ENCODE measurements at places on chromosomes 6 and 20.

DNA sequence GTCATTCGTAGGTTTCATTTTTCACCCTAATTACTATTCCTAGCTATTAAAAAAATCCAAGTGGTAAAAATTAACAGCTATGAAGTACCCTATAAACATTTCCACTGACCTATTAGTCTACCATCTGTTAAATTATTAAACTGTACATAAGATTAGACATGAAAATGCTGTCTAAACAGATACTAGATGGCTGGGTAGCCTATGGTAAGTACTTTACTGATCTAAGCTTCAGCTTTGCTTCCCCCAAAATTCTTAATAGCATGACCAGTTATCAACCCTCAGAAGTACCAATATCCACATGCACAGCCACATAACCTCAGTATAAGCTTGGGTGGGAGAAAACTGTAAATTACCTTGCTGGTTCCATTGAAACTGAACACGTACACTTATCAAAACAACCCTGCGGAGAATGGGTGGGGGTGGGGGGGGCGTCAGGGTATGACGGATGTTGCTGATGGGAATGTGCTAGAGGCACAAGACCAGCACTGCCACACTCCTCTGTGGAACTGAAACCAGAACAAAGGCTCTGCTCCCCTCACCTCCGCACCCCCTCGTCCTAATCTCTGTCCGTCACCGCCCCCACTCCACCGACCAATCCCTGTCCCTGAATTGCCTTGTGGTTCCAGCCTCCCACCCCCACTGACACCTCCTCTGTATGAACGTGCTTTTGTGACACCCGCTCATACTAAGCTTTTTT lies 45.3 kb downstream of the B4GALT5 start:
- no peak for DNase-seq

GRCh38 chr6:95185874-95186273 lies 391.5 kb upstream of the MANEA start:
- no peak for DNase-seq

- DNase-seq, result no peak
Observed at GRCh38 chr6:16671302-16672289, 89.7 kb downstream of the ATXN1 start.

DNA sequence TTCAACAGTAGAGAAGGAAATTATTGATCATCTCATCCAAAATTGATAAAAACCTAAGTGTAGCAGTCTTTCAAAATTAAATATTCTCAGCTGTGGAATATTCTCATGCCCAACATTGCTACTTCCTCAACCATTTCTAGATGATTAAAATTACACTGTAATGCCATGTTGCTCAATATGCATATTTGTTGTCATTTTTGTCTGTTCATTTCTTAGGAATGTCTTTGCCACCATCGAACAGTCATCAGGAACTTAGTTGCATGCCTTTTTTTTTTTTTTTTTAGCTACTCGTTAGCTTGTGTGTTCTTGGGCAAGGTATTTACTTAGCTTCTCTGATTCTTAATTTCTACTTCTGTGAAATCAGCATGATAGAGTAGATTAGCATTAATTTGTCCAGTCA lies 188.6 kb downstream of the DTNBP1 start:
- no peak for DNase-seq
